CD8-positive, alpha-beta memory T cell (primary cell): ENCODE measurements at places on chromosomes 5 and 9.

DNA sequence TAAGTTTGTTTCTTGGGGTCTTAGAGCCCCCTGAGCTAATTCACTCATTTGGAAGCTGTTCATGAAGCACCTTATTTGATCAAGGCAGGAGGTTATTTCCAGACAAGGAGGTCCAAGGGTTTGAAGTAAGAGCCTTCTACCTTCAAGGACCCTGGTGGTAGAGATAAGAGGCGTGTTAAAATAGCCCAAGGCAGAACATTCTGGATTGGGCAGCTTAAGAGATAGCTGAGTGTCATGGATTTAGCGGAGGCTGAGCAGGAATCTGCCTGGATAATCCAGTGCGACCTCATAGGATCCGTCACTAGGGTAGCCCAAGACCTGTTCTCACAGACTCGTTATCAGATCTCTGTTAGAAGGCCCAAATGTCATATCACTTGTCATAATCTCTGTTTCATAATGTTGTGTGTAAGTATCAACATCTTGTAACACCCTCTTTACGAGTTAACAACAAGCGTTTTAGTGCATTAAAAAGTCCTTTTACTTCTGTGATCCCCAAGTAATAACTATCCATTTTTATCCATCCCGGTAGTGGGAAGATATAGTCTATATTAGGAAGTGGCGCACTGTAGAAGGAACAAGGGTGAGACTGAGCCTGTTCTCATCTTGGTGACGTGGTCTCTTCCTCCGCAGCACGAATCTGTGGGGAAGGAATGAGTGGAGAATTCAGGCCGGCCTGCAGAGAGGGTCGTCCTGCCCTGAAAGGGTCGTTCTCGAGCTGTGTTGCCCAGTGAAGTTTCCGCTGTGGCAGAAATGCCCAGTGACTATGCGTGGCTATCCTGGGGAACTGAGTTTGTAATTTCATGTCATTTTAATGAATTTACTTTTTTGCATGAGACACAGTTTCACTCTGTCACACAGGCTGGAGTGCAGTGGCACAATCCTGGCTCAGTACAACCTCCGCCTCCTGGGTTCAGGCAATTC, 28.8 kb downstream of the SLC25A25 start:
- no peak for DNase-seq

GRCh38 chr9:70861797-70862196, 259.6 kb downstream of the TRPM3 start:
- no peak for DNase-seq

DNA sequence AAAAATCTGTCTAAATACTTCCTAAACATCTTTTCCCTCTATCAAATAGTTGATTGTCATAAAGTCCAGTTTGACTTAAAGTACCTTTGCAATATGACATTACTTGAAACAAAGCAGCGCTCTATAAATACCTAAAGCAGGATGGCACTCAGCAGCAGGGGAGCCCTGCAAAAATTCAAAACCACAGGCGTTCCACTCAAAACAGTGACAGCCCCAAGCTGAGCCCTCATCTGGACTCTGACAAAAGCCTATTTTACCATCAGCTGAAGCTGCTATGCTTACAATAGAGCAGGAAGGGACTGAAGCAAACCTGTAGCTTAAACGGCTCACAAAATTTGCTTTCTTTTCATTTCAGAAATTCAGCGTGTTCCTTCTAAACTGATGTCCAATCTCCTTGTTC, 11.5 kb downstream of the GABRA6 start:
- DNase-seq: no peak

DNA sequence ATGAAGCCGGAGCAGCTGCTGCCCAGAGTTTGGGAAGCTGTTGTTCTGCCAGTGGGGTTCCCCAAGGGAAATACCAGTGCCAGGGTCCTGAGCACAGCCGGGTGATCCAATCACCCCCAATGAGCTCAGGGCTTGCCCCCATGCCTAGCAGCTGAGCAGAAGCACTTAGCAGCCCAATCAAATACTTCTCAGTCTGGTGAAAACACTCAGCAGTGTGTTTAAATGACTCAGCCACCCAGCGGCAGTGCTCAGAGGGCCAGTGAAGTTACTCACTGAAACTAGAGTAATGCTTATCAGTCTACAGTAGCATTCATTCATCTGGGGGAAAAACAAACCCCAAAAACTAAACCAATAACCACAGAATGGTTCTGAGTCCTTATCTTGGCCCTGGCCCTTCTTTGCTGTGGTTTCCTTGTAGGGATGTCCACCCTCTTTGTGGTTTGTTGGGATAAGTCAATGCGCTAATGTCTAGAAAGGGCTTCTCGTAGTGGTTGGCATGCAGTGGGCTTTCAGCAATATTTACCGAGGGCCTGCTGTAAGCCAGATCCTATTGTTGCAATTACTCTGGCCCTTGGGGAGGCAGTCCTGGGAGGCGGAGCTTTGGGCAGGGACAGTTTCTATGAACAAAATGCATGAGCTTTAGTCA, 43.1 kb downstream of the LHX2 start:
- DNase-seq: no peak

DNA sequence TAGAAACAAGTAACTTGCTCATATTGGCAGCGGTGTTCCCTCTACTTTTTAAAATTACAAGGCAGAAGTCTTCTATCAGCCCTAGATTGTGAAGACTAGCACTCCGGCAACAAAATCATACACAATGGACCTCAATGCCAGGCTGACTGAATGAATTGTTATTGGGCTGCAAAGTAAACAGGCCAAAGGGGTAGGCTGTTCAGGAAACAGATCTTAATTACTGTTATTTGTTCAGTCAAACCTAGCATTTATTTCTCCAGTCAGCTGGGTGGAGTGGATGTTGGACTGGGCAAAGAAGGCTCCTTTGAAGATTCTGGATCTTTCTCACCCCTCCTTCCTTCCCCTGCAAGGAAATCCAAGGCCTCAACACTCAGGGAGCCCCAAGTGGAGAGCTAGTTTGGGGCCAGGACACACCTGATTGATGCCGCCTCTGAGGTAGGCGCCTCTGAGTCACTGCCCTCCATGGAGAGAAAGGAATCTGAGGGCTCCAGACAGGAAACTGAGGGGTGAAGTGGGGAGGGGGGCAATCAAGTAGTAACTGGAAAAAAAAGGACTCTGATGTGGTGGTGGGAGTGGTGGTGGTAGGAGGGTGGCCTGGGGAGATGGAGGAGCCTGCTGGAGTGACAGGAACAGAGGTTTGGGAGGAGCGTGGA, 35.5 kb downstream of the SERINC5 start:
- no peak for DNase-seq

GRCh38 chr9:95510709-95511615, 5.8 kb downstream of the PTCH1 start:
- peak; percentile 84 for DNase-seq

GRCh38 chr9:13716601-13717321, 437.3 kb upstream of the MPDZ start:
- no peak for DNase-seq
